ENCODE measurements at places on chromosomes 5 and 9.

GRCh38 chr9:17635115-17635890, 56.4 kb downstream of the SH3GL2 start:
- no peak for DNase-seq

- no peak for DNase-seq
These were observed 32.7 kb downstream of the ATG10 start for GRCh38 chr5:82004511-82004910.

DNA sequence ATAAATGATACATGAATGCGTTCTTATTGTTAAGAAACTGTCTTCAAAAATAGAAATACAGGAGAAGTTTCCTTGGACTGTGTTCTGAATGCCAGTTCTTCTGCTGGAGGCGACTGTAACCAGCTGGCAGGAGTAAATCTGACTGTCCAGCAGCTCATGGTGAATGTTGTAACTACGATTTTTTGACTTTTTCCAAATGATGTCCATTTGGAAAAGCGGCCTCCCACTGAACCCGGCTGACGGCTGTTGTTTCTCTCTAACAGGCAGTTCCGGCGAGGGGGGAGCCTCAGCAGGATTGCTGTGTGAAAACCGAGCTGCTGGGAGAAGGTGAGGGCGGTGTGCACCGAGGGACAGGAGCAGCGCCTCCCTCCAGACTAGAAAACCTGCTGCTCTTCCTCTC, 91.9 kb downstream of the EHMT1 start:
- DNase-seq: no peak

DNA sequence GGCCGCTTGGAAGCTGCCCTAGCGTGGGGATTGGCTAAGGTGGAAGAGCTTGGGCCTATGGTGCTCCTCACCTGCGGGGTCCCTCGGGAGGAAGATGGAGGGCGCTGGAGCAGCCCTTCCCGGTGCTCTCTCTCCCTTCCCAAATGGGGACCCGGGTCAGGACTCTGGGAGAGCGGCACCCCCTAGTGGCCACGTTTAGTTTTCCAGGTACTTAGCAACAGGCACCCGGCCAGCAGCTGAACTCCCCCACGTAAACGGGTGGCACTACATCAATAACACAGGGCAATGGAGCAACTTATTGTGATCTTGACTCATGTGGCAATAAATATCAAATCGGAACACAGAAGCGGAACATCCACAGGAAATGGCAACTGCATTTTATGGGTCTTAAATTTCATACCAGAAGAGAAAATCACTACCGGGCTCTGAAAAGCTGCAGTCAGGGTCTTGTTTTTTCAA, 316.6 kb downstream of the AGTPBP1 start:
- no peak for DNase-seq

GRCh38 chr5:62681117-62681850, 102.7 kb downstream of the LRRC70 start:
- no peak for DNase-seq

DNA sequence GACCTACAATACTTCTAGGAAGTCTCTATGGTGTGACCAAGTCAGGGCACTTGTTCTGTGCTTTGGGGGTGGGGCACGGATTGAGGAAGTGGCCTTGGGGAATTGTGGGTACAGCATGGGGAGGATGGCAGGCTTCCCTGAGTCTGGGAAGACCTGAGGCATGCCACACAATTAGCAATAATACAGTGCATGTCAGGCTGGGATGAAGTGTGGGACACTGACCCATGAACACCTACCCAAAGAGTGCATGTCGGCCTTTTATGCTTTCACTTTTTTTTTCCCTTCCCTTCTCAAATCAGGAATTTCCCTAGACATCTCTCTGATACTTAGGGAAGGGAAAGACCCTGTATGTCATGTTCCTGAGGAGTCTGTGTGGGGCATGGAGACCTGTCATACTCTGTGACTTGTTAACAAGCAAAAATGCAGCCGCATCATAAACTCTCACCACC, 146.4 kb downstream of the PALM2AKAP2 start:
- DNase-seq: no peak

- DNase-seq: no peak
These were observed 8.3 kb downstream of the ZDHHC11B start for GRCh38 chr5:775961-776861.

- DNase-seq: no peak
These were observed 18.6 kb downstream of the MED10 start for GRCh38 chr5:6359555-6360322.

- no peak for DNase-seq
These were observed 85.0 kb downstream of the STK10 start for GRCh38 chr5:172102913-172103626.

DNA sequence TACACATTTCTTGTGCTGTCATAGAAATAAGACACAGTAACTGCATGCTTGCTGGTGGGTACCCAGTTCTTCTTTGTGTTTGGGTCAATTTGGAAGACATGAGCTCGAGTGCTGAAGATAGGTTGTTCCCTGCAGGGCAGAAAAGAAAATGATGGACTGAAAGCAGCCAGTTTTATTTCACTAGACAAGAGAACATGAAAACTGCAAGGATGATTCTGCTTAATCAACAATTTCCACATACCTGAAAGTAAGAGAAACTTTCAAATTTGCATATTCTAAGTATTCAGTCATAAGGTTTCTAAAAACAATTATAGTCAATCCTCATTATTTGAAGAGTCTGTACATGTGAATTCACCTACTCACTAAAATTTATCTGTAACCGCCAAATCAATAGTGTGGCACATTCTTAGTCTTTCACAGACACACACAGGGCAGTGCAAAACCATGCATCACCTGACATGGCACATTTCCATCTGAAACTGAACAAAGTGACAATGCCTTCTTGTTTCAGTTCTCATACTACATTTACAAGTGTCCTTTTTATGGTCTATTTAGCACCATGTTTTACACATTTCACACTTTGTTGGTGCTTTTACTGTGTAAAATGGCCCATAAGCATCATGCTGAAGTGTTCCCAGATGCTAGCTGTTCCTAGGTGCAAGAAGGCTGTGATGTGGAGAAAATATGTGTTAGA, 56.9 kb downstream of the HOMER1 start:
- DNase-seq: no peak

DNA sequence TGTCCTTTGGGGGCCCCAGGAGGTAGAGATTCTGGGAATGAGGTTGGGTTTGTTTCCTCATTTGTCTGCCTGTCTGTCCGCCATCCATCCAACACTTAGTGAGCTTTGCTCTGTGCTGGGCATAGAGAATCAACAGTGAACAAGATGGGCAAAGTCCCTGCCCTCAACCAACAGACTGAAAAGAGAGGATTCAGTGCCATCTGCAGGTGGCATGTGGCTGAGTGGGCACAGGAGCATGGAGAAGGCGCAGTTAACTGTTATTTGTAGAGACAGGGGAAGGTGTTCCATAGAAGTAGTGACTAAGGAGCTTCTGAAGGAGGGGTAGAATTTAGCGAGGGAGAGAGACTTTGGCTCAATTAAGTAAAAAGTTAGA, 23.1 kb downstream of the POLR1E start:
- DNase-seq: no peak

DNA sequence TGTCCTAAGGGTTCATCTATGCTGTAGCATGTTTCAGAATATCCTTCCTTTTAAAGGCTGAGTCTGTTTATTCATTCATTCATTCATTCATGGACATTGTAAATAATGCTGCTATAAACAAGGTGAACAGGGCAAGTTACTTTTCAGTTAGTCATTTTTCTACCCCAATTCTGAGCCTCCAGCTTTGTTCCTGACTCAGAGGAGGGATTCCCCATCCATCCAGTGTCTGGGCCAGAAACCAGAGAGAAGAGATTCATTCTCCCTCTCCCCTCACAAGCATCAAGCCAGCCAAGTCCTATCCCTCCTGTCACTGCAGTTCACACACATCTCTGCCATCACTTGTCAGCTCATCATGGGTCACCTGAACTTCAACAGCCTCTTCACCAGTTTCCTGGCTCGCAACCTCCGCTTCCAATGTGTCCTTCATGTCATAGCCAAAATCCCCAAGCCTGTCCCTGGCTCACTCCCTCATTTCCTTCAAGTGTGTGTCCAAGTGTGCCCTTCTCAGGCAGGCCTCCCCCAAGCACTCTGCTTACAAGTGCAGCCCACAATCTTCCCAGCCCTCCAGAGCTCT, 203.0 kb downstream of the TTLL11 start:
- no peak for DNase-seq

DNA sequence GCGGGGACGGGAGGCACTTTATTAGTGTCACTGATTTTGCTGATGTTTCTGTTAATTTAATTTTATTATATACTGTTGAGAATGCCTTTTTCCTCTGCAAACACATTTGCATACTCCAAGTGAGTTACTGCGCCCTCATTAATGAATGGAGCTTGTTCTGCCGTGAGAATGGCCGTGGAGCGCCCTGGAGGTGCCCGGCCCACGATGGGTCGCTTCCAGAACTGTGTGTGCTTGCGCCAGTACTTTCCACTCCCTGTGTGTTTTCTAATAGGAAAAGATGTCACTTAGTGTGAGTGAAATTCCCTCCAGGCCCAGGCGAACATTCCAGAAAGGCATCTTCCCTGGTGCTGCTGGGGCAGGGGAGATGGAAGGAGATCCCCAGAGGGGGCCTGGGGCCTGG, 30.1 kb downstream of the NDUFS6 start:
- no peak for DNase-seq

- DNase-seq: no peak
These were observed 500.2 kb upstream of the NMUR2 start for GRCh38 chr5:152905286-152905685.

- no peak for DNase-seq
These were observed 74.3 kb upstream of the MOCS2 start for GRCh38 chr5:53183880-53184279.

GRCh38 chr5:119328753-119329602, 26.8 kb upstream of the TNFAIP8 start:
- peak; percentile 15 for DNase-seq

DNA sequence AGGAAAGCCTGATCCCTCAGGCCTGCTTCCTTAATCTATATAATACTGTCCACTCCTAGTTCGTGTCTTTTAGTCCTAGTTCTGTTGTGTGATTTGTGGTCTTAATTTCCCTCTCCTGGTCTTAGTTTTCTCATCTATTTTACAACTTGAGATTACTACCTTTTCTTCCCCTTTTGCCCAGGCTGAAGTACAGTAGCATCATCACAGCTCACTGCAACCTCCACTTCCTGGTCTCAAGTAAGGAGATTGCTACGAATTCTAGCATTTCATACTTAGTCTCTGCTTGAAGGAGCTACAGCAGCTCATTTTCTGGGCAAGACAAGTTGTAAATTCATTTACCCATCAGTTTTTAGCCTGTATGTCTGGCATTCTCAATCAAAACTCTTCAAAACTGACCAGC, 5.5 kb downstream of the TRIM32 start:
- DNase-seq: no peak

DNA sequence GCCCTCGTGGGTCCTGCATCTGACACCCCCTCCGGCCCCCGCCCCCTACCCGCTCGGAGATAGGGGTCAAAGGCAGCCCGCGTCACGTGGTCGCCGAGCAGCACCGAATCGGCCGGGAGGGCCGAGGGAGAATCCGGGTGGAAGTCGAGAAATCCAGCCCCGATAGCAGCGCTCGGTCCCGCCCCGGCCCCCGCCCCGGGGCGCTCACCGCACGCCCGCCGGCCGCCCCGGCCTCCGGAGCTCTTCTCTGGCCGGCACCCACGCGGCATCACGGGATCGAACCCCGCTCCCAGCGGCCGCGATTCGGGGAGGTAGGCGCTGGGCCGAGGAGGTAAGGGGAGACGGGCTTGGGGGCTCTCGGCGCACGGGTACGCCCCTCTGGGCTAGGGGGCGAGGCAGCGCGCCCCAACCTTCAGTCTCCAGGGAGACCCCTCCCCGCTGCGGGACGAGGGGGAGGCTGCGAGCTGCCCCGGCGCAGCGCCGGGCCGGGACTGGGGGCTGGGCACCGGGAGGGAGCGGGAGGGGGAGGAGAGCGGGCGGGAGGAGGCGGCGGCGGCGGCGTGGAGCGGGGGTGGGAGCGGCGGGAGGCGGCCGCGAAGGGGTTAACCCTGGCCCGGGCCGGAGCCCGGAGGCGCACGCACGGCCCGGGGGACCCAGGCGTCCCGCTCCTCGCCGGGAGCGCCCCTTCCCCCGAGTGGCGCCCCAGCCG, 22.1 kb upstream of the NDST1 start:
- DNase-seq: no peak

GRCh38 chr5:111930449-111930848, 173.5 kb upstream of the NREP start:
- DNase-seq: no peak

DNA sequence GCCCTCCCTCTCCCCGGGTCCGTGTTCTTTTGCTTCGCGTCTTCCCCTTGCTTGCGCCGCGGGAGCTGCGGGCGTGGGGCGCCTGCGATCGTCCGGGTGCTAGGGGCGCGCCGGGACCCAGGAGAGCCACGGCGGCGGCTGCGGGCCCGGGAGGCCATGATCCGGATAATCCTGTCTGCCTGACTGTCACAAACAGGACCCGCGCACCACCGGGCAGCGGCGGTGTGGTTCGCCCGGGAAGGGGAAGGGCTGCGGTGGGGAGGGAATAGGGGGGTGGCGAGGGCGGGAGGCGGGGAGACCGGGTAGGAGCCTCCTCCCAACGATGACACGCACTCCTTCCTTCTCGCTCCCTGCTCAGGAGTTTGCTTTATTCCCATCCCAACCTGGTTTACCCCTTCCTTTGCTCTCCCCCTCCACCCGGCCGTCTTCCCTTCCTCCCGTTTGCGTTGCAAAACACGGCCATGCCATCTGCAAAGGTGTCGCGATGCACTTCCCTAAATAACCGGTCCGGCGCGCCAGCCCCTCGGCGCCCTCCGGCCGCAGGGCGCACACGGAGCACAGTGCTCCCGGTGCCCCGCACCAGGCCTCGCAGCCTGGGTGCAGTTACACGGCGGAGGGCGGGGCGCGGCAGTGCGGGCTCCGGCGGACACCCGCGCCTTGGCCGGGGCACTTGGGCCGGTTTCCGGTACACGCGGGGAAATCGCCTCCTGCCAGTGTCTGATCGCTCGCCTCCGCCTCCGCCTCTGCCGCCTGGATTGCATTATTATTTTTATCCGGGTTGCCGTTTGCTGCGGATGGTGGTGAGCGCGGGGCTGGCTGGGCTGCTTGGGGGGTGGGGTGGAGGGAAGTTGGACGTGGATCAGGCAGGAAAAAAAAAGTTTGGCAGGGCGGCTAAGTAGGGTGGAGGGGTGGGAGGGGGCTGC, 1.5 kb downstream of the SMARCA2 start:
- DNase-seq: peak; percentile 44

GRCh38 chr5:149447373-149448367, 68.6 kb upstream of the IL17B start:
- no peak for DNase-seq

GRCh38 chr9:106307670-106308069, 555.3 kb upstream of the ZNF462 start:
- no peak for DNase-seq

- DNase-seq: no peak
These were observed 244.7 kb downstream of the PIK3R1 start for GRCh38 chr5:68460147-68460798.

GRCh38 chr9:109264877-109265587, 55.8 kb downstream of the EPB41L4B start:
- no peak for DNase-seq
